ENCODE measurements at places on chromosomes 16 and 17. TPM values are rescaled to one million over a fixed set of nuclear protein-coding genes. Genes with fewer than 3 reads are reported as not detected.

- DNase-seq, result no peak
Observed at GRCh38 chr16:47310792-47311211, 150.1 kb downstream of the ITFG1 start.

DNA sequence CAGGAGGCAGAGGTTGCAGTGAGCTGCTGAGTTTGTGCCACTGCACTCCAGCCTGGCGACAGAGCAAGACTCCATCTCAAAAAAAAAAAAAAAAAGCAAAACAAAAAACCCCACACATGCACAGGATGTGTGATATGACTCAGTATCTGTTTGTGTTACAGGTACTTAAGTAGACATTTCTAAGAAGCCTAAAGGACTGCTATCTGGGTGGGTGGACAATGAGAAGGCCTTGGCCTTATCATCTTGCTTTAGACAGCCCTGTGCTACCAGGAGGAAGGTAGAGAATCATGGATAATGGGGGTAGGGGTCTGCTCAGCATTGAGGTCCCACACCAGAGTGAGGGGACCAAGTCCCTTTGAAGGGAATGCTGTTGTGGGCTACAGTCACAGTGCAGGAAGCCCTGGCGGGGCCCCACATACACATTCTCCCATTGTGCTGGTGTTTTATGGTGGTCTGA is 26.7 kb downstream of the PLD6 start:
- DNase-seq, result no peak

DNA sequence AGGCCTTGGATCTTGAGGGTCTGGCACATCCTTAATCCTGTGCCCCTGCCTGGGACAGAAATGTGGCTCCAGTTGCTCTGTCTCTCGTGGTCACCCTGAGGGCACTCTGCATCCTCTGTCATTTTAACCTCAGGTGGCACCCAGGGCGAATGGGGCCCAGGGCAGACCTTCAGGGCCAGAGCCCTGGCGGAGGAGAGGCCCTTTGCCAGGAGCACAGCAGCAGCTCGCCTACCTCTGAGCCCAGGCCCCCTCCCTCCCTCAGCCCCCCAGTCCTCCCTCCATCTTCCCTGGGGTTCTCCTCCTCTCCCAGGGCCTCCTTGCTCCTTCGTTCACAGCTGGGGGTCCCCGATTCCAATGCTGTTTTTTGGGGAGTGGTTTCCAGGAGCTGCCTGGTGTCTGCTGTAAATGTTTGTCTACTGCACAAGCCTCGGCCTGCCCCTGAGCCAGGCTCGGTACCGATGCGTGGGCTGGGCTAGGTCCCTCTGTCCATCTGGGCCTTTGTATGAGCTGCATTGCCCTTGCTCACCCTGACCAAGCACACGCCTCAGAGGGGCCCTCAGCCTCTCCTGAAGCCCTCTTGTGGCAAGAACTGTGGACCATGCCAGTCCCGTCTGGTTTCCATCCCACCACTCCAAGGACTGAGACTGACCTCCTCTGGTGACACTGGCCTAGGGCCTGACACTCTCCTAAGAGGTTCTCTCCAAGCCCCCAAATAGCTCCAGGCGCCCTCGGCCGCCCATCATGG is 4.0 kb upstream of the ADGRG3 start:
- no peak for DNase-seq

- no peak for DNase-seq
Observed at GRCh38 chr17:60161598-60162330, 12.0 kb downstream of the CA4 start.

DNA sequence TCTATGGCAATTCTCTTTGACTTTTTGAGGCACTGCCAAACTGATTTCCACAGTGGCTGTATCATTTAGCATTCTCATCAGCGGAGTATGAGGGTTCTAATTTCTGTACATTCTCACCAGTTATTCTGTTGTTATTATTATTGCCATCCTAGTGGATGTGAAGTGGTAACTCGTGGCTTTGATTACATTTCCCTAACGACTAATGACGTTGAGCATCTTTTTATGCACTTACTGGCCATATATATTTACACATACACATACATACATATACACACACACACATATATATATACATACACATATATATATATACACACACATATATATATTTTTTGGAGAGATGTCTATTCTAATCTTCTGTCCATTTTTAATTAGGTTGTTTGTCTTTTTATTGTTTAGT is 3.7 kb upstream of the MLYCD start:
- DNase-seq, result no peak

GRCh38 chr16:64225696-64226095 is 896.2 kb downstream of the CDH11 start:
- no peak for DNase-seq

DNA sequence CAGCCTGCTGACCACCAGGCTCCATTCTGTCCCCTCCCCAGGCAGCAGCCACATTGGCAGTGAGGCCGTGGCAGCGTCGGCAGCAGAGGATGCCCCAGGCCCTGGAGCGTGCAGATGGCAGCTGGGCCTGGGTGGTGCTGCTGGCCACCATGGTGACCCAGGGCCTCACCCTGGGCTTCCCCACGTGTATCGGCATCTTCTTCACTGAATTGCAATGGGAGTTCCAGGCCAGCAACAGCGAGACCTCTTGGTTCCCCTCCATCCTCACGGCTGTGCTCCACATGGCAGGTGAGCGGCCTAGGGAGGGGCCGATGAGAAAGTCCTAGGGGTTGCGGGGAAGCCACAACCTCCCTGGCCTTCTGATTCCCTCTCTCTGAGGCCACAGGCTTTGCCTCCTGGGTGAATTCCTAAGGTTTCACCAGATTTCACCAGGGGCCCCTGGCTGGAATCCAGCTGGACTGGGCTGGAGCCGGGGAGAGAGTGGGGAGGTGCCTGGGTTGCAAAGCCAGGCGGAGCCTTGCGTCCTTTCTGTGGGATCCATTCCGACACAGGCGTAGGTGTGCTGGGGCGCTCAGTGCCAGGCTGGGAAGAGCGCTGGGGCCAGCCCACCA is 5.9 kb downstream of the SLC16A5 start:
- no peak for DNase-seq

DNA sequence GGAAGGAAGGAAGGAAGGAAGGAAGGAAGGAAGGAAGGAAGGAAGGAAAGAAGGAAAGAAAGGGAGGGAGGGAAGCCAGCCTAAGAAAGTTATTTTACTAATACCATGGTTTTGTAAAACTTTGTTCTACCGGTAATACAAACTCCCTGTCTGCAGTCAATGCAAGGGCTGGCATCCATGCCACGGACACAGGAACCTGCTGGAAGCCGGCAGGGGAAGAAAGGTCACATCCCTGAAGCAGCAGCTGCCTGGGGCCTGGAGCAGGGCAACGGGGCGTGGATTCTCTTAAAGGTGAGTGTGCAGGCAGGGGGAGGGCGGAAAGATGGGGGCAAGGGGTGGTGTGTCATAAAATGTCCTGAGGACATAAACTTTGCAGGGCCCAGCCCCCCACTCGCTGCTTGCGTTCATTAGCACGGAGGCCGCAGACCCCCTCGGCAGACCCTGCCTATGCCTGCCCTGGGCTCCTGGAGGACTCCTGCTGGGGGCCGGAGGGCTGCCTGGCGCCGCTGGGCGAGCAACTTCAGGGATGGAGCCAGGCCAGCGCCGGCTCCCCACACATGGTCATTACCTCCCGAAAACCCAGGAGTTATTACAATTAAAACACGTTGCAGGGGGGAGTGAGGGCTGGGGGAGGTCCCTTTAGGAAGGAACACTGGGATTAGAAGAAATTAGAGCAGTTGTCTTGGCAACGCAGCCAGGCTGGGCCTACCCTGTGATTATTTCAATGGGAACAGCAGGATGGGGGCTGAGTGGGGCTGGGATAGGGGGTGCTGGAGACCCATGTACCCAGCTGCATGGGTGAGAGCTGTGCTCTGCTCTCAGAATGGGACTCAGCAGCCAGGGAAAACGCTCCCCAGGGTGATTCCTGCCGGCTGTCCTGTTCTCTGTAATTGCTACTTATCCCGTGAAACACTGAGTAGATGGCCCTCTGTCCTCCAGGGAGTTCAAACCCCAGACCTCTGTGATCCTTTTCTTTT is 257.9 kb downstream of the SOX9 start:
- DNase-seq, result no peak

Gene PPL
- 28.8 TPM for total RNA-seq

Gene PRSS53
- total RNA-seq, result 2.5 TPM

Gene NHERF1
- 91.3 TPM for total RNA-seq

Gene CEP112
- total RNA-seq, result 3.1 TPM

Gene HSD17B1
- total RNA-seq, result 0.88 TPM

Gene KRT34
- total RNA-seq, result not detected

Gene SLFN14
- not detected for total RNA-seq

All from H1 (cell line).